ENCODE measurements at places on chromosomes 4 and X.

GRCh38 chr4:152185786-152186550, 349.9 kb downstream of the FBXW7 start:
- no peak for DNase-seq

DNA sequence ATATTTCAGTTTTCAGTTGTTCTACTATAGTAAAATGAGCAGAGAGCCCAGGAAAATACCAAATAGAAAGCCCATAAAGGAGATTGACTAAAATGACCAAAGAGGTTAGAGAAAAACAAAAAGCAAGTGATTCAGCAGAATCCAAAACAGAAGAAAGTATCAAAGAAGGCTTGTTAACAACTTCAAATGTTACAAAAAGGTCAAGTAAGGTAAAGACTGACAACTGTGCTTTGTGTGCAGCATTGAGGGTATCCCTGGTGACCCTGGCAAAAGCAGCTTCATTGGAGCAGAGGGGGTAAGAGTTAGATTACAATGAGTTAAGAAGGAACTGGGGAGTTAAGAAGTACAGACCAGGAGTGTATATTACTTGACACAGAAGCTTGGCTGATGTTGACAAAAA, 317.9 kb downstream of the OPHN1 start:
- no peak for DNase-seq

DNA sequence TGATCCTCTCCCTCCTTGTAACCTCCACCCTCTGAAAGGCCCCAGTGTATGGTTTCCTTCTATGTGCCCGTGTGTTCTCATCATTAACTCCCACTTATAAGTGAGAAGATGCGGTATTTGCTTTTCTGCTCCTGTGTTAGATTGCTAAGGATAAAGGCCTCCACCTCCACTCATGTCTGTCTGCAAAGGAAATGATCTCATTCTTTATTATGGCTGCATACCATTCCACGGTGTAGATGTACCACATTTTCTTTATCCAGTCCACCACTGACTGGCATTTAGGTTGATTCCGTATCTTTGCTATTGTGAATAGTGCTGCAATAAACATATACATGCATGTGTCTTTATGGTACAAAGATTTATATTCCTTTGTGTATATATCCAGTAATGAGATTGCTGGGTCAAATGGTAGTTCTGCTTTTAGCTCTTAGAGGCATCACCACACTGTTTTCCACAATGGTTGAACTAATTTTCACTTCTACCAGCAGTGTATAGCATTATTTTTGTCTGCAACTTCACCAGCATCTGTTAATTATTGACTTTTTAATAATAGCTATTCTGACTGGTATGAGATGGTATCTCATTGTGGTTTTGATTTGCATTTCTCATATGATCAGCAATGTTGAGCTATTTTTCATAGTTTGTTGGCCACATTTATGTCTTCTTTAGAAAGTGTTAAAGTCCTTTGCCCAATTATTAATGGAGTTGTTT, 1030.9 kb downstream of the FSTL5 start:
- DNase-seq: no peak

DNA sequence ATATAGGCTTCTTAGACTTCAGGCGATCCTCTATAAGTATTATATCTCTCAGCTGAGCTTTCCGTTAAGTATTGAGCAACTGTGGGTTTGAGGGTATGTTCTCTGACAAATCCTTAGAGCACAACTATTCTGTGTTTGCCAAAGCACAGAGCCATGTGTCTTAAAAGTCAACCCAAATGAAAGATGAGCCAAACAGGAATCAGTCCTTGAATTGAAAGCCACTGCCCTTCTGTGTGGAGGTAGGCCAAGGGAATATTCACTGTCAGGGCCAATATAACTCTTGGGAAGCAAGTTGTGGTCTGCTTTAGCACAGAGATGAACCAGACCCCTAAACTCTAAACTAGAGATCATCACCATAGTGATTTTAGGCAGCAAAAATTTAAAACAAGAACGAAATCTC, 164.0 kb downstream of the STAG2 start:
- no peak for DNase-seq

DNA sequence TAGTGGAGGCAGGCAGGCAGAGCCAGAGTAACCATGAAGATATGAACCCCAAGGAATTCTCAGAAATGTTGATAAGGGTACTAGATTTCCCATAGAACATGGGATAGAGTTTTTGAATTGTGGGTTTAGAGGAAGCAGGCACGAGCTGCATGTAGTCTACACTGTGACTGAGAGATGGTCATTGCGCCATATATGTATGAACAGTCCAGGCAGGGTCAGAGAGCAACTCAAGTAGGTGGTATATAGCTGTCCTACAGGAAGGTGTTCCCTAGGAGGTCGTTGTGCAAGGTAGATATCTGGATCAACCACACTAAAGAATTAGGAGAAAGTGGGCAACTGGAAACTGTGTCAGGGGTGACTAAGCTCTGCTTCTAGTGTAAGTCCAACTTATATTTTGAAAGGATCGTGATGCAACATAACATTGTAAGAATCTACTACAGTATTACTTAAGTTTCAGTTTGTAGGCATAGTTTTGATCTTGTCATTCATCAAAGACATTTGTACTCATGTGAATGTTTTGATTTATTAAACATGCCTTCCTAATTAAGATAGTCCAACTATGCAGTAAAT, 94.6 kb downstream of the HPGD start:
- no peak for DNase-seq

- no peak for DNase-seq
Measured at GRCh38 chrX:22467571-22467970, 194.9 kb downstream of the CBLL2 start.

GRCh38 chrX:53186351-53186750, 38.7 kb downstream of the KDM5C start:
- no peak for DNase-seq
